CD4-positive, alpha-beta T cell treated with Interleukin-15 for 4 hours (primary cell): ENCODE measurements at places on chromosomes 11 and 22.

GRCh38 chr11:73273222-73273895, 1.2 kb downstream of the P2RY6 start:
- no peak for DNase-seq

DNA sequence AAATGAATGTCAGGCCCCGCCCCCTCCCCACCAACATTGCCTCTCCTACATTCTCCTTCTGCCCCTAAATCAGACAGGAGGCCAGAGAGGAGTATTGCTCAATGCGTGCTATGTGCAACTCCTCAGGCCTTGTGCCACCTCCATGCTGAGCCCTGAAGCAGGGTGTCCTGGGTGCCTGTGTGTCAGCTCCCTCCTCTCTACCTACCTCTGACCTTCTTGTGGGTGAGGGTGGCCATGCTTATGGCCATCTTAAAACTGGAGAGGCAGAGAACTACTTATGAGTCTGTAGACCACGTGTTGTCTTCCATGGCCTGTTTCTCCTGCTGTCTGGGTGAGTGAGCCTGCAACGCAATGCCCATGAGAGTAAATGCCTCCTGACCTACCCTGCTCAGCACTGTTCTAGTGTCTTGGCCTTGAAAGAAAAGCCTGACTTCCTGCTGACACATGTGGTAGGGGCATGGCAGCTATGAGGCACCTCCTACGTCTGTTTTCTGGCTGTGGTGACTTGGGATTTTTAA, 10.5 kb downstream of the MCAM start:
- no peak for DNase-seq

DNA sequence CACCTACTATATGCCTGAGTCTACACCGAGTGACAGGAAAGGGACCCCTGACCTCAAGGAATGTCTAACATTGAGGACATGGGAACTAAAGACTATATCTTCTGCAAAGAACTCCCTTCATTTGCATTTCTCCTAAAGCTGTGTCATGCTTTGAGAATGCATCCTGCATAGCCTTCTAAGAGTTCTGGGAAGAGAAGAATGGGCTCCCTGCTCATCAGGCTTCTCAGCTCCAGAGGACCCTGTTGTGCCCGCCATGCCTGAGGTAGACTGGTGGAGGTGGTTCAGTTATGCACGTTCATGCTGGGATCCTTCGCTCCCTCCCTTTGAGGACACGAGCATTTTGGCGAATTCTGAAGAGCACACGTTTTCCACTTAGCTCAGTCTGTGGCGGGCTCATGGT, 63.3 kb downstream of the GRIK4 start:
- DNase-seq, result no peak

DNA sequence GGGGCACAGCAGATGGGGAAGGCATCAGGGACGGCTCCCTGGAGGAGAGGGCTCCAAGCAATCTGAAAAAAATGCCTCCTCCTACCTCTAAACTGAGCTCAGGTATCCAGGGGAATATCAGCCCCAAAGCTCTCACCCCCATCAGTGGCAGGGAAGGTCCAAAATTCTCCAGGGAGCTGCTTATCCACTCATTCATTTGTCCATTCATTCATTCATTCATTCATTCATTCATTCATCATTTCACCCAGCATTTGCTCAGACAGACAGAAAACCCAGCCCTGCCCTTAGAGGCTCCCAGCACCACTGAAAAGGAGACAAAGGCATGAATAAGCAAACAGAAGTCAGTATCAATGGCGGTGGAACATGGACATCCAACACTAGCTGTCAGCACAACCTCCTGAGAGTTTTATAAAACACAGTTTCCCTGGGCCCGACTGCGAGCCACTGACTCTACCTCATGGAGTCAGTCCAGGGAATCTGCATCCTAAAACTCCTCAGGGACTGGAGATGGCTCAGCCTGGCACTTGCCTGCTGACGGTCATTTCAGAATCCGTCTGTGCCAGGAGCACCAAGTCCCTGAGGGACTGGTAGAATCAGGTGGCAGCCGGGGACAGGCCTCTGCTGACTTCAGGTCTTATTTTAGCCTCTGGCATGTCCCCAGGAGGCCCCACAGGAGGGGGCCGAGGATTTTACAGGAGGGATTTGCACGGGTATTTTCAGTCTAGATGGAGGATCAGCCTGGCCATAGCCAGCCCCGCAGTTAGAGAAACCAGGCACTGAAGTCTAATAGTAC, 164.6 kb downstream of the MN1 start:
- DNase-seq, result no peak

- DNase-seq, result no peak
Measured at GRCh38 chr22:39313258-39314001, 6.0 kb downstream of the RPL3 start.
